ENCODE measurements at places on chromosomes 7 and 10.

- no peak for DNase-seq
These were observed 90.1 kb upstream of the PIK3CG start for GRCh38 chr7:106774768-106775551.

- no peak for DNase-seq
These were observed at the start of gene CELF2 for GRCh38 chr10:11017570-11018431. TSS of gene CELF2 (plus strand) at chr10:11017872. CDS start at chr10:11018090, 218 bp downstream.

DNA sequence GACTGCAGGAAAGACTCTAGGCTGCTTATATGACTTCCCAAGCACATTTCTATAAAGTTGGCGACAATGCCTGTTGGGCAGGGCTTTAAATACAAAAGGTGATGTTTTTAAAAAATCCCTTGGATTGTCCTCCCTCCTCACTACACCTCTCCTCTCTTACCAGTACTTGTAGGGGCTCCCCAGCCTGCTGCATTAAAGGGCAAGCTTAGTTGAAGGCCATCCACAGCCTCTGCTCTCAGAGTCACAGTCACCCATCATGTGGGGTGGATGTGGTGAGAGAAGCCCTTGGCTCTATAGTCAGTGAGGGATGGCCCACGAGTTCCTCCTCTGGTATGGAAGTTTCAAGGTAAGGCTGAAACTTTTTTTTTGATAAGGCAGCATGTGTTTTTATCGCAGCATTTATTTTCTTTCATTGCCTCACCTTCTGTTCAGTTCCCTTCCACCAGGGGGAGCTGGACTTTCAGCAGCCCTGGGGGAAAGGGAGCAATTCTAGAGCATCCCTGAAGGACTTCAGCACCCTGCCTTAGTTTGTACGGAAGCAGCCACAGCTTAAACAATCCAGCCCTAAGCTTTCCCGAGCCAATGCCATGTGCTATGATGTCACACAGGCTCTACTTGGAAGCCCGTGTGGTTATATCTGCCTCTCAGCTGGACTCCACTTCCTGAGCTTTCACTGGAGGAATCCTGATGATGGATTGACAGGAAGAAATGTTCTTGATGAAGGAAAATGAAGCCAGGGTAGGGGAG lies 131.9 kb downstream of the CALCR start:
- DNase-seq = no peak

GRCh38 chr7:55572378-55573233 lies at the start of gene VOPP1:
TSS of gene VOPP1 (minus strand) at chr7:55572502. CDS start at chr7:55572324, 178 bp downstream.
- no peak for DNase-seq

GRCh38 chr10:119120413-119120867 lies 16.5 kb downstream of the DENND10 start:
- DNase-seq = no peak

- no peak for DNase-seq
These were observed 440.6 kb downstream of the PARD3 start for GRCh38 chr10:34374356-34375045.

DNA sequence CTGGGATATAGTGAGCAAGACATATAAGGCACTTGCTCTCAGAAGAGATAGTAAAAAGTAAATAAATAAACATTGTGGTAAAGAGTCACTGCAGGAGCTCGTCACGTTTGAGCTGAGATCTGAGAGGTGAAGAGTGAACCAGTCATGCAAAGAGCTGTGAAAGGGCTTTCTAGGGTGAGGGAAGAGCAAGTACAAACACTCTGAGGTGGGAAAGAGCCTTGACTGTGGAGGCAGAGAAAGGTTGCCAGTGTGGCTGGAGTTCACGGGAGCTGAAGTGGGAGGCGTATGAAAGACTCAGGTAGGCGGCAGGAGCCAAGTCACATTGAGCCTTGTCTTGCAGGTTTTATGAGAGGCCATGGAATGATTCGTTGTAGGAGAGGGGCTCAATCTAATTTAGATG lies 141.0 kb downstream of the C1GALT1 start:
- no peak for DNase-seq

GRCh38 chr10:104240078-104240477 lies 7.9 kb upstream of the CFAP43 start:
- DNase-seq = no peak

DNA sequence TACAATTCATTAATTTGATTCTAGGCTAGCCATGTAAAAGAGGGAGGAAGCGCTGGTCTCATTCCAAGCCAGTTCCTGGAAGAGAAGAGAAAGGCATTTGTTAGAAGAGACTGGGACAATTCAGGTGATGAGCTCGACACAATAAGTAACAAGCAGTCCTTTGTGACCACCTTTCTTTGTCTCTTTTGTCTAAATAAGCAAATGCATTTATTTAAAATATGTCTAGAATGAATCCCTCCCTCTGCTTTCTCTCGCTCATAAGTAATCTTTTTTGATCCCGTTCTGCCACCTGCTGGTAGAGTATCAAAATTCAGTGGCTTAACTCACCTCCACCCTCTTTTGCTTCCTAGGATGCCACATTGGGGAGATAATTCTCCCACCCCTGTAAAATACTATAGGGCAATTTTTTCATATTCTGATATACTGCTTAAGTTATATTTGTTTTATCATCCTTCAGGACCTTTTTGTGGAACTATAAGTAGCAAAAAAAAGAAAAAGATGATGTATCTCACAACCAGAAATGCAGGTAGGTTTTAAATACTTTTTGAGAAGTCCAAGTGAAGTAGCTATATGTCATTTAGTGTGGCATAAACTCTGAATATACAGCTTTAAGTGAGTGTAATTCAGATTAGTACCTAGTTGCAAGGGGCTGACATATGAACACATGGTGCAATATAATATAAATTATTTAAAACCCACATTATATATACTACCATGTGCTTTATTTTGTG lies 91.5 kb downstream of the GSDME start:
- peak; percentile 56 for DNase-seq

GRCh38 chr10:17290226-17290625 lies 62.2 kb downstream of the VIM start:
- no peak for DNase-seq

GRCh38 chr10:106555599-106555998 lies 608.9 kb downstream of the SORCS1 start:
- DNase-seq = no peak

DNA sequence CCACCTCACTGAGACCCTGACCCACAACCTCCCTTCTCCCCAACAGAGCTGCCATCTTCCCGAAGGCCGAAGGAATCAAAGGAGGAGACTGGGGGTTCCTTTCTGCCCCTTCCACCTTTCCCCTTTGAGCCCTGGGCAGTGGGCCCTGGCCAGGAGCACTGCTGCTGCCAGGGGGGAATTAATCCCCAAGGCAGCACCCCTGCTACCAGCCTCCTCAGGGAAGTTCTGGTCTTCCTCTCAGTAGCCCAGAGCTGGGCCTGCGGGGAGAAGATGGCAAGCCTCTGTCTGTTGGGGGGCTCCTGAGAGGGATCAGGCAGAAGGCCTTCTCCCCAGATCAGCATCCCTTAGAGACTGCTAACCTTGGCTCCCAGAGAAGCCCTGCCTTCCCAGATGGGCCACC lies 25.5 kb downstream of the DPCD start:
- DNase-seq = no peak

DNA sequence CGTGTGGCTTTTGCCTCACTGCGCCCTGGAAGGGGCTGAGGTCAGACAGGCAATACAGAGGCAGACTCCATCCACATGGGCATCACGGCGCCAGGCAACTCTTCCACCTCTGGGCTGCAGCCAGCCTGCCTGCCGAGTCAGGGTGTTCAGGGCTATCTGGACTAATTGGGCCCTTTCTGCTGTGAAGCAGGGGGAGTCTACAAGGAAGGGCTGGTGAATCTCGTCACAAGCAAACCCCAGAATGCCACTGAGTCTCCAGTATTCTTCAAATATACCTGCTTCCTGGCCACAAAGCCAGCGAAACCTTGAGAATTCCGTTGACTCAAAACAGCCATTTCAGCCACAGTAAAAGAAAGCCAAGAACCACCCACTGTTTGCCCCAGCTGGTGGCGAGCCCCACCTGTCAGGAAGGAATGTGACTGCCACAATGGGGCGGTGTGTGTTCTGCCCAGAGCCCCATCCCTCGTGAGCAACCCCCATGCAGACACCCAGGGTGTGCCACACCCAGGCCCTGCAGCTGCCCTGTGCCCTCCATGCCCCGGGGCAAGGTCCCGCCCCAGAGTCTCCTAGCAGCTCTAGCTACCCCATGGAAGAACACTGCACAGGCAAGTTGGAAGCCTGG lies 117.3 kb downstream of the FAM53B start:
- no peak for DNase-seq

DNA sequence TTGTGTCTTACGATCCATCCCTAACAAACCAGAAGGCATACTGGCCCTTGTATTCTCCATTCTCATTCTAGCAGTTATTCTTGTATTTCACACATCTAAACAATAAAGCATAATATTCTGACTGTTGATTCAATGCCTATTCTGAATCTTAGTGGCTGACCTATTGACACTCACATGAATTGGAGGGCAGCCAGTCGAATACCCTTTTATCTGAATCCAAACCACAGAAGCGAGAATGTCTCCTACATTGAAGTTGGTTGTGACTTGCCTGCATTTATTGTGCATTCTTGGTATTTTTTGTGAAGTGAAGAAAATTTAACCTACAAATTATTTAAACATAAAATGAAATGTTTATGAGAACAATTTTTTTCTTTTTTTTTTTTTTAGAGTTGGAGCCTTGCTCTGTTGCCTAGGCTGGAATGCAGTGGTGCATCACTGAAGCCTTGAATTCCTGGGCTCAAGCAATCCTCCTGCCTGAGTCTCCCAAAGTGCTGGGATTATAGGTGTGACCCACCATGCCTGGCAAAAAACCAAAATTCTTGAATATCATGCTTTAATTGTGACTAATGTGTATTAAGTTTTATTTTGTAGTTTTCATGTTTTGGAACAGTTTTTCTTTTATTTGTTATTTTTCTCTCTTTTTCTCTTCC lies 22.7 kb downstream of the EXOC4 start:
- DNase-seq = no peak

DNA sequence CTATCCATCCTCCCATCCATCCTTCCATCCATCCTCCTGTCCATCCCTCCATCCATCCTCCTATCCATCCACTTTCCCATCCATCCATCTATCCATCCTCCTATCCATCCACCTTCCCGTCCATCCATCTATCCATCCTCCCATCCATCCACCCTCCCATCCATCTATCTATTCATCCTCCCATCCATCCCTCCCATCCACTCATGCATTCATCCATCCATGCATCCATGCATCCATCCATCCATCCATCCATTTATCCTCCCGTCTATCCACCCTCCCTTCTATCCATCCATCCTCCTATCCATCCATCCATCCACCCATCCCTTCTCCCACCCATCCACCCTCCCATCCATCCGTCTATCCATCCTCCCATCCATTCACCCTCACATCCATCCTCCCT lies 25.2 kb upstream of the PSMG3 start:
- DNase-seq = no peak

GRCh38 chr7:26185131-26185843 lies 15.3 kb downstream of the HNRNPA2B1 start:
- no peak for DNase-seq

GRCh38 chr7:47786557-47787248 lies 161.6 kb downstream of the PKD1L1 start:
- no peak for DNase-seq

- no peak for DNase-seq
These were observed 18.1 kb downstream of the UBE2D4 start for GRCh38 chr7:43944286-43944685.

- DNase-seq = no peak
These were observed 31.6 kb downstream of the GRB10 start for GRCh38 chr7:50751146-50751545.

GRCh38 chr7:33870120-33870519 lies 35.2 kb upstream of the BMPER start:
- no peak for DNase-seq

- DNase-seq = no peak
These were observed 18.8 kb upstream of the MDFIC start for GRCh38 chr7:114903131-114903530.

GRCh38 chr7:132998763-132999162 lies 83.1 kb downstream of the CHCHD3 start:
- DNase-seq = no peak

DNA sequence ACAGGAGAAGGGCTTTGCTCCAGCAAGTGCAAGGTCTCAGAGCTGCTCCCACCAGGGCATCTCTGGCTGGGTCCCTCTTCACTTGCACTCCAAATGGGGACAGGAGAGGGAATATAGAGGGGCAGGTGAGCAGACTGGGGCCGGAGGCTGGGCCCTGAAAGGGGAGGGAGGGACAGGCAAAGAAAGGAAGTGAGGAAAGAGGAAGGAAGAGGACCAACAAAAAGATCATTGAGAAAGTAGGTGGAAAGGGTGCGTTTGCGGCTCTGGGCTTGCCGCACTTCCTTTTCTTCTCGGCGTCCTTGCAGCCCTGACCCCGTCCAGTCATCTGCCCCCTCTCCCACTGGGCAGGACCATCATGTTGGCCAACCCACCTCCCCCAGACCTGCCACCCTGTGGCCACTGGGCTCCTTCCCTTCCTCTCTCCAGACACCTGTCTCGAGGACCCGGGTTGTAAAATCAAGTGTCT lies 14.0 kb downstream of the ITPRIP start:
- DNase-seq = no peak

- no peak for DNase-seq
These were observed 15.3 kb downstream of the SFRP4 start for GRCh38 chr7:37901236-37901827.

DNA sequence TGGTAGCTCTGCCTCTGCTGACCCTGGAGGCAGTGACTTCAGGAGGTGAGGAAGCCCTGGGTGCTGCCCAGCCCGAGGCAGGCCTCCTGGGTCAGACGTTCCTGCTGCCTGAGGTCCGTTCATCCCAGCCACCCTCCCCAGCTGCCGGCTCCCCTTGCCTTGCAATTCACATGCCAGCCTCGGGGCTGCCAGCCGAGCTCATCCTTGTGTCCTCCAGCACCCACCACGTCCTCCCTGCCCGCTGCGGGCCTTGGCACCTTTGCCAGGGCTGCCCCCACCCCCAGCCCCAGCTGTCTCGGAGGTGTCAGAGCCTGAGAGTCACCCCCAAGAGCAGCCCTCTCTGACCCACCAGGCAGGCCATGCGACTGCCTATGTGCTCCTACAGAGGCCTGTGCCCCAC lies 162.1 kb upstream of the RNF32 start:
- no peak for DNase-seq

- no peak for DNase-seq
These were observed 19.4 kb upstream of the CSGALNACT2 start for GRCh38 chr10:43118631-43119415.

DNA sequence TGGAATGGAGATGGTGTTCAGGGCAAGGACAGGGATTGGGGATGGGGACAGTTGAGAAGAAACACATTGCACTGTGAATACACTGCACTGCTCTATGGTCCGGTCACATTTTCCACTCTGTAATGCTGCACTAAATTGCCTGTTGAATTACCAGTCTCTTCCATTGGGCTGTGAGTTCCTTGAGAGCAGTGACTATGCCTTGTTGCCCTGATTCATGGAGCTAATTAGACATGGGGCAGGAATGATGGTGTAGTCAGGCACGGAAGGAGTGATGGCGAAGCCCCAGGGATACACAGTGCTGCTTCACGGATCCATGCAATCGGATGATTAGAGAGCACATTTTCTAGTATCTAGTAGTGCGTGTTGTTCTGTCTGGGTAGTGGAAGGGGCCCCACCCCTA lies 25.4 kb upstream of the GPAM start:
- no peak for DNase-seq
